Glutamatergic neuron (in vitro differentiated cells): ENCODE measurements at places on chromosomes 13 and 19. TPM values are rescaled to one million over a fixed set of nuclear protein-coding genes. Genes with fewer than 3 reads are reported as not detected.

GRCh38 chr19:28501976-28502375 is 711.0 kb downstream of the UQCRFS1 start:
- H3K27ac ChIP-seq, result no peak overlapping the region
- H3K27me3 ChIP-seq, result no peaks in the 10 kb centered on the region
- H3K4me1 ChIP-seq, result peaks cover 2% of the 10 kb centered on the region
- H3K4me3 ChIP-seq, result no peak overlapping the region

DNA sequence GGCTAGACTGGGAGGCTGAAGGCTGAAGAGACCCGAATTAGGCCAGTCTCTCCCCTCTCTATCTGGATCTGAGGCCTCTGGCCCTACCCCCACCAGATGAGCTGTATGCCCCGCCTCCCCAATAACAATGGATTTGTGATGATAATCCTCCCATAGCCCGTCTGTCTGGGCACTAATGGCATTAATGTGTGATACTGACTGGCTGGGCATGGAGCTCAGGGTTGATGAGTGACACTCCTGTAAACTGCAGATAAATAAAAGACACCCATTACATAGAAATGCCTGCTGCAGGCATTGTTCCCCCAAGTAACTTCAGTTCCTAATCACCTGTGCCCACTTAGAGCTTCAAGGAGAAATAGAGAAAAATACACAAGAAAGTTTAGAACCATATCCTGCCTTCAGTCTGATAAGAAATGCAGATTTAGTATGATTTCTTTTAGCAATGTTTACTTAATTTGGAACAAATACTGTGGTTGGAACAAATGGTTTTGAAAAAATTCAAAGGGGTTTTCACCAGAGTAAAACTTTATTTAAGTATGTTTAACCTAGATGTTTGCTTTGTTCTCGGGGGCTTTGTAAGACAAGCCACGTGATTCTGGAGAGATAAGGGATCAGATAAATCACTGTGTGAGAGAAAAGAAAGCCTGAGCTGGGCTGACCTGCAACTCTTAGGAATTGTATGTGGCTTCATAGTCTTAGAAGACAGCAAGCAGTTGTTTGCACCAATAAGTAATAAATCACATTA is 60.3 kb downstream of the TNFRSF19 start:
- peaks cover 49% of the 10 kb centered on the region for H3K4me1 ChIP-seq
- no peak overlapping the region for H3K4me3 ChIP-seq
- H3K27me3 ChIP-seq, result peaks cover 5% of the 10 kb centered on the region
- no peak for DNase-seq

DNA sequence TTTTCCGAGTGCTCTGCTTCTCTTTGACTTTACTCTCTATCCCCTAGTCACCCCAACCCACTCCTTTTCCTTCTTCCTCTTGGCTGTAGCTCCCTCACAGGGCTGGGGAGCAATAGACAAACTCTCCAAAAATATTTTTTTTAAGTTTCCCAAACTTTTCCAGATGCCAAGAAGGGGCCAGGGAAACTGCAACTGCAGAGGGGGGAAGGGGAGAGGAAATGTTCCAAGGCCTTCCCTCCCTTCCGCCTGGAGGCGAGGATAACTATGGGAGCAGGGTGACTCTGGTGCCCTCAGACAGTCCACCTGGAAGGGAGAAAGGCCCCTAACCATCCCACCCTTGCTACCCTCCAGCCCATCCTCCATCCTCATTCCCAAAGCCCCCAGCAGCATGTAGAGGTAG is 49.4 kb downstream of the LYL1 start:
- H3K36me3 ChIP-seq, result no peaks in the 10 kb centered on the region
- no peak overlapping the region for H3K4me3 ChIP-seq
- peaks cover 28% of the 10 kb centered on the region for H3K4me1 ChIP-seq
- no peak for DNase-seq
- no peak overlapping the region for H3K27ac ChIP-seq

DNA sequence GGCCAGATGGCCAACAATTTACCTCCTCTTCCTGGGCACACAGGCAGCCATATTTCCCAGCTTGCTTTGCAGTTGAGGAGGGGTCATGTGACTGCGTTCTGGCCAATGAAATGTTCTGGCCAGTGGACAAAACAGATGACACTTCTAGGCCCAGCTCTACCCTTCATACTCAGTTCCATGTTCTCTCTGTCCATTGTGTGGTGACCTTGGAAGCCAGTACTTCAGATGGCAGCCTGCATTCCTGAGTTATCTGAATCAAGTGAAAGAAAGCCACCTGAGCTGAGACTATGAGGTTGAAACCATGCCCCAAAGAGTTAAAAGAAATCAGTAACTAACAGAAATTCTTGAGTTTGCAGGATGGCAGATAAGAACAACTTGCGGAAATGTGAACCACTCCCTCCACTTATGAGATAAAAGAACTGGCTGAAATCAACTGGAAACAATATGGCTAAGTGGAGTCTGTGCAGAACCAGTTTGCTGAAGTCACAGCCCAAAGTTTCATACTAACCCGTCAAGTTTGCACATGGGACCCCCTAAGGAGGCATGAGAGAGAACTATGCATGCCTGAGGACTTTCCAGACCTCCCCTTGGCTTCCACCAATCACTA is 8.1 kb downstream of the FAM187B start:
- no peaks in the 10 kb centered on the region for H3K36me3 ChIP-seq
- no peaks in the 10 kb centered on the region for H3K27me3 ChIP-seq
- DNase-seq, result no peak
- H3K27ac ChIP-seq, result no peak overlapping the region

DNA sequence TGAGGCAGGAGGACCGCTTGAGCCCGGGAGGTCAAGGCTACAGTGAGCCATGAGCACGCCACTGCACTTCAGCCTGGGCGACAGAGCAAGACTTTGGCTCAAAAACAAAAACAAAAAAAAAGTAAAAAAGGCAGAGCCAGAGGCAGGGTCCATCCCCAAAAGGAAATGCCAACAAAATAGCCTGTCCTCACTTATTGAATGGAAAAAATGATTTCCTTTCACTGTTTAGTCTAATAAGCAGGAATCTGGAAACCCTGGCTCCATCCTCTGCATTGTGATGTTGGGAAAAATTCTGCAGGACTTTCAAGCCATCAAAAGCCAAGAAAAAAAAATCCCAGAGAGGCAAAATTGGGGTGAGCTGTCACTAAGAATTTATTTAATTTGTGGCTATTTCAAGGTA is 23.2 kb downstream of the ZIC5 start:
- peaks cover 8% of the 10 kb centered on the region for H3K27me3 ChIP-seq
- H3K36me3 ChIP-seq, result no peaks in the 10 kb centered on the region
- H3K4me3 ChIP-seq, result no peak overlapping the region
- peaks cover 8% of the 10 kb centered on the region for H3K4me1 ChIP-seq
- no peak overlapping the region for H3K27ac ChIP-seq
- no peak for DNase-seq

DNA sequence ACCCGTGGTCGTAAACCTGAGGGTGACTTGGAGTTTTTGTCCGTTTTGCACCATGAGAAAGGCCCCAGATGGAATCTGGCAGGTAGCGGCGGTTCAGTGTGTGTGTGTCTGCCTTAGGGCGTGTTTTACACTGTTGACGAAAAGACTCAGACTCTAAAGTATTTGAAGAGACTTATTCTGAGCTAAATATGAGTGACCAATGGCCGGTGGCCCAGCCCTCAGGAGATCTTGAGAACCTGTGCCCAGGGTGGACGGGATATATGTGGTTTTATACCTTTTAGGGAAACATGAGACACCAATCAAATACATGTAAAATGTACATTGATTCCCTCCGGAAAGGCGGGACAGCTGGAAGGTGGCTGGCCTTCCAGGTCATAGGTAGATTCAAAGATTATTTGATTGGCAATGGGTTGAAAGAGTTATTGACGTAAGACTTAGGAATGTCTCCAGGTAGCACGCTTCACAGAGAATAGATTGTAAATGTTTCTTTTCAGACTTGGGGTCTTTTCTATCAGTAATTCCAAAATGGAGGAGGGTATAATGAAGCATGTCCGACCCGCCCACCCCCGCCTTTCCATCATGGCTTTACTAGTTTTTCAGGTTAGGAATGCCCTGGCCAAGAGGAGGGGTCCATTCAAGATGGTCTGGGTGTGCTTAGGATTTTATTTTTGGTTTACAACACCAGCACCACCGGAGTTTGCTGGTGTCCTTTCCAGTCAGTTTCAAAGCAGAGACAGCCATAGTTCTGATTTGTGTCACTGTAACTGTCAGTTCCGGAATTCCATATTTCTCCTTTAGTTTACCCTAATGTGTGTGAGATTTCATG is 1.0 kb upstream of the ZNF529 start:
- H3K4me3 ChIP-seq, result peak overlapping the region; percentile 98
- peaks cover 2% of the 10 kb centered on the region for H3K27me3 ChIP-seq
- DNase-seq, result no peak
- peaks cover 11% of the 10 kb centered on the region for H3K4me1 ChIP-seq
- H3K27ac ChIP-seq, result peak overlapping the region; percentile 94
- H3K36me3 ChIP-seq, result peaks cover 8% of the 10 kb centered on the region

DNA sequence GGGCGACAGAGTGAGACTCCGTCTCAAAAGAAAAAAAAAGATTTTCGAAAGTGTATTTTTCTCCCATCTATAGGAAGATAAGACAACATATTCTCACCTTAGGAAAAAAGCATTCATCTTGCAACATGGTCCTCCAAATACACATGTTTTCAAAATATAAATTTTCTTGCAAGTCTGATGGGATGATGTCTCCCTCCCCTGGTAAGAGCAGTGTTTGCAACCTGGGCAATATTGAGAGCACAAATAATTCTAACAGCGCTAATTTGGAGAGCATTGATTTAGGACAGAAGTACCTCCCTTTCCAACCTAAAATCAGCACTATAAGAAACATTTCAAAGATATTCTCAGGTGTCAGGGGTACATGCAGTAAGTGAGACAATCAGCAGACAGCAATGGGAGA is 61.0 kb upstream of the SHISA2 start:
- no peak overlapping the region for H3K27ac ChIP-seq
- H3K36me3 ChIP-seq, result no peaks in the 10 kb centered on the region
- no peaks in the 10 kb centered on the region for H3K4me1 ChIP-seq
- no peak for DNase-seq

DNA sequence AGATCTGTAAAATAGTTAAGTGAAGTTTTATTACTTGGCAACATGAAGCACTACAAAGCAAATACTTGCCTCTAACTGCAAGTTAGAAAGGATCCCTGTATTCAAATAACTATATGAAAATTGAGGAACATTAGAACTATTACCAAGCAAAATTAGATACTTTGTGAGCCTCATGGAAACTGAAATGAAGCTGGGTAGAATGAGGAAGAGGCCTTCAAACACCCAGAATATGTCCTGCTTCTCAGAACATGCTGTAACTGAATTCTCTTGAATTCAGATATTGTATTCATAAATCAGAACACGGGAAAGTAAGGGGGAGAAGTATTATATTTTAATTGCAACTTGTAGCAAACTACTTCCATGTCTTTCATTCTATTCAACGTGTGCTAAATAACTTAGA is 947.9 kb downstream of the PCDH17 start:
- peaks cover 11% of the 10 kb centered on the region for H3K36me3 ChIP-seq
- no peak overlapping the region for H3K27ac ChIP-seq
- no peaks in the 10 kb centered on the region for H3K27me3 ChIP-seq
- H3K4me3 ChIP-seq, result no peak overlapping the region
- peaks cover 9% of the 10 kb centered on the region for H3K4me1 ChIP-seq

GRCh38 chr13:58908019-58908679 is 1255.6 kb downstream of the DIAPH3 start:
- no peak overlapping the region for H3K4me3 ChIP-seq
- H3K27ac ChIP-seq, result no peak overlapping the region
- peaks cover 2% of the 10 kb centered on the region for H3K4me1 ChIP-seq
- no peak for DNase-seq
- H3K27me3 ChIP-seq, result no peaks in the 10 kb centered on the region

DNA sequence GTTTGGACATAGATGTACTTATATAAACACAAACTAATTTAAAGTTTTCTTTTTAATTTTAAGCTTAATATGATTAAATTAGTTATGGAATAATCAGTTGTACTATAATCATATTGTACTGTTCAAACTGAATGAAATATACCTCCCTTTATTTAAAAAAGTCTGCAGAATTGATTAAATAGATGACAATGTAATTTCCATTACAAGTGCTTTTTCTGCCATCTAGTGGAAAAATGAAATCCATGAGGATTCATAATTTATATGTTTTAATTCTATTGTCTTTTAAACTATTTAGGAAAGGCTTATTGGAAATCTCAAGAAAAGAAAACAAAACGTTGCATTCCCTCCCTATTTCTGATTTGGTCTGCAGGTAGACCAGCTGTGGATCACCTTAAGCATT is 30.9 kb downstream of the MZT1 start:
- DNase-seq, result no peak
- H3K27me3 ChIP-seq, result no peaks in the 10 kb centered on the region
- no peak overlapping the region for H3K27ac ChIP-seq
- H3K4me1 ChIP-seq, result no peaks in the 10 kb centered on the region

DNA sequence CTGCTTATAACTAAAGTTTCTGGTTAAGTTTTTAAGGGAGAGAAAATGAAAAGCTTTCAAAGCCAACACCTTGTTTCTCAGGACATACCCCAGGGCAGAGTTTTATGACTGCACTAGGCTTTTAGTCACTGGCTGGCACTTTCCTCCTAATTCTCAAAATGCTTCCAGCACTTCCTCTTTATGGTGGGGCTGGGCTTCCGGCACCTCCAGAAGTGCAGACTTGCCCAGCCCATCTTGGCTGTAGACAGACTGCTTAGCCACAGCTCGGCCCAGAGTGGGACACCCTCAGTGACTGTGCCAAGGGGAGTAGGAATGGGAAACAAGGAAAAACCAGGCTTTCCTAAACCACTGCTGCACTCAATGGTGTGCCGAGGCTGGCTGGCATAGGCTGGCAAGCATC is 23.2 kb upstream of the GTF3A start:
- peaks cover 2% of the 10 kb centered on the region for H3K4me1 ChIP-seq
- H3K4me3 ChIP-seq, result no peak overlapping the region

- H3K4me1 ChIP-seq, result no peaks in the 10 kb centered on the region
- H3K27ac ChIP-seq, result no peak overlapping the region
- H3K27me3 ChIP-seq, result no peaks in the 10 kb centered on the region
- H3K36me3 ChIP-seq, result peaks cover 12% of the 10 kb centered on the region
These were observed 55.4 kb upstream of the USE1 start for GRCh38 chr19:17159466-17160393.

- peak overlapping the region; percentile 100 for H3K27ac ChIP-seq
- H3K36me3 ChIP-seq, result peaks cover 27% of the 10 kb centered on the region
- peak; percentile 97 for DNase-seq
- peaks cover 8% of the 10 kb centered on the region for H3K4me1 ChIP-seq
- H3K4me3 ChIP-seq, result peak overlapping the region; percentile 95
- peaks cover 13% of the 10 kb centered on the region for H3K27me3 ChIP-seq
These were observed 424 bp downstream of the FIZ1 start for GRCh38 chr19:55598719-55599467.

- peaks cover 8% of the 10 kb centered on the region for H3K36me3 ChIP-seq
- H3K27ac ChIP-seq, result no peak overlapping the region
- no peak overlapping the region for H3K4me3 ChIP-seq
- H3K4me1 ChIP-seq, result no peaks in the 10 kb centered on the region
- no peak for DNase-seq
- H3K27me3 ChIP-seq, result no peaks in the 10 kb centered on the region
These were observed 460.0 kb downstream of the COG6 start for GRCh38 chr13:40115426-40115825.

The KANK2 gene
- total RNA-seq, result 23.0 TPM

The ELAVL3 gene
- total RNA-seq, result 633 TPM

The KLK15 gene
- total RNA-seq, result not detected

The CLC gene
- not detected for total RNA-seq

The HPN gene
- total RNA-seq, result 0.29 TPM

The KASH5 gene
- 0.49 TPM for total RNA-seq

The ADGRE3 gene
- total RNA-seq, result not detected

The BRSK1 gene
- 223 TPM for total RNA-seq

The NCAN gene
- total RNA-seq, result 186 TPM

The TUBB4A gene
- 225 TPM for total RNA-seq

The FAM216B gene
- total RNA-seq, result not detected
